GM23248 (cell line): ENCODE measurements at places on chromosomes 12 and 14. TPM values are rescaled to one million over a fixed set of nuclear protein-coding genes. Genes with fewer than 3 reads are reported as not detected.
A peak's percentile ranks its signal among the peaks of the same experiment; 100 is the strongest.

DNA sequence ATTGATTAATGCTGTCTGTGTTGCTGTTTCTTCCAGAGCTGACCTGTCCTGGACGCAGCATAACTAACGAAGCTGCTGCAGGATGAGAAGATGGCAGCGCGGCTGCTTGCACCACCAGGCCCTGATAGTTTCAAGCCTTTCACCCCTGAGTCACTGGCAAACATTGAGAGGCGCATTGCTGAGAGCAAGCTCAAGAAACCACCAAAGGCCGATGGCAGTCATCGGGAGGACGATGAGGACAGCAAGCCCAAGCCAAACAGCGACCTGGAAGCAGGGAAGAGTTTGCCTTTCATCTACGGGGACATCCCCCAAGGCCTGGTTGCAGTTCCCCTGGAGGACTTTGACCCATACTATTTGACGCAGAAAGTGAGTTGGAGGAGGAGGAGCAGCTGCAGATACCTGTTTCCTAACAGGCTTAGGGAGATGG lies 71.7 kb downstream of the SCN8A start:
- no peaks in the 10 kb centered on the region for H3K4me1 ChIP-seq
- no peak overlapping the region for H3K27ac ChIP-seq
- H3K4me3 ChIP-seq = no peak overlapping the region
- no peak for DNase-seq
- H3K27me3 ChIP-seq = no peaks in the 10 kb centered on the region
- H3K36me3 ChIP-seq = peaks cover 21% of the 10 kb centered on the region

- H3K4me1 ChIP-seq = no peaks in the 10 kb centered on the region
- no peak overlapping the region for H3K27ac ChIP-seq
- no peak for DNase-seq
- no peaks in the 10 kb centered on the region for H3K36me3 ChIP-seq
- H3K27me3 ChIP-seq = no peaks in the 10 kb centered on the region
These were observed 360.3 kb downstream of the FOXG1 start for GRCh38 chr14:29126865-29127264.

Gene CCDC177
- not detected in 2 replicates for total RNA-seq

Gene CLEC4D
- not detected in 2 replicates for total RNA-seq

- H3K27me3 ChIP-seq = no peaks in the 10 kb centered on the region
- H3K27ac ChIP-seq = no peak overlapping the region
- no peaks in the 10 kb centered on the region for H3K4me1 ChIP-seq
- DNase-seq = peak; percentile 5
- H3K36me3 ChIP-seq = no peaks in the 10 kb centered on the region
These were observed 303.4 kb downstream of the KCNC2 start for GRCh38 chr12:74906224-74906623.

GRCh38 chr12:124730455-124730932 lies 133.2 kb downstream of the SCARB1 start:
- H3K4me1 ChIP-seq = peaks cover 9% of the 10 kb centered on the region
- H3K36me3 ChIP-seq = no peaks in the 10 kb centered on the region
- DNase-seq = peak; percentile 42
- no peak overlapping the region for H3K27ac ChIP-seq

Gene IFNG-AS1
- total RNA-seq = not detected in 2 replicates

Gene CCDC197
- not detected in 2 replicates for total RNA-seq

- H3K4me1 ChIP-seq = no peaks in the 10 kb centered on the region
- H3K27ac ChIP-seq = no peak overlapping the region
- H3K36me3 ChIP-seq = no peaks in the 10 kb centered on the region
- no peaks in the 10 kb centered on the region for H3K27me3 ChIP-seq
- DNase-seq = no peak
- H3K4me3 ChIP-seq = no peak overlapping the region
These were observed 17.0 kb upstream of the SLC2A13 start for GRCh38 chr12:40122842-40123241.

Gene ADIPOR2
- 18.8 TPM in 2 replicates for total RNA-seq

Gene VDR
- total RNA-seq = 30.5 and 37.2 TPM in 2 replicates

Gene SMIM41
- total RNA-seq = not detected in 2 replicates

GRCh38 chr12:116121453-116121871 lies 156.0 kb downstream of the MED13L start:
- H3K36me3 ChIP-seq = no peaks in the 10 kb centered on the region
- peak overlapping the region; percentile 28 for H3K4me3 ChIP-seq
- peaks cover 67% of the 10 kb centered on the region for H3K4me1 ChIP-seq
- DNase-seq = peak; percentile 65

DNA sequence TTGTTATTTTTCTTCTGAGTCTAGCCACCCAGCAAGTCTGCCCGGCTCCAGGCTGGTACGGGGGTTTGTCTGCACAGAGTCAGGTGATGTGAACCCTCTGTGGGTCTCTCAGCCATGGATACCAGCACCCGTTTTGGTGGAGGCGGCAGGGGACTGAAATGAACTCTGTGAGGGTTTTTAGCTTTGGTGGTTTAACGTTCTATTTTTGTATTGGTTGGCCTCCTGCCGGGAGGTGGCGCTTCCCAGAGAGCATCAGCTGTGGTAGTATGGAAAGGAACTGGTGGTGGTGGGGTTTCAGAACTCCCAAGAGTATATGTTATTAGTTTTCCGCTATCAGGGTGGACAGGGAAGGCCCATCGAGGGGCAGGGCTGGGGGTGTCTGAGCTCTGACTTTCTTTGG lies 5.3 kb upstream of the SERPINA4 start:
- H3K36me3 ChIP-seq = no peaks in the 10 kb centered on the region
- no peak overlapping the region for H3K4me3 ChIP-seq
- H3K27ac ChIP-seq = no peak overlapping the region
- H3K27me3 ChIP-seq = peaks cover 7% of the 10 kb centered on the region
- no peak for DNase-seq

DNA sequence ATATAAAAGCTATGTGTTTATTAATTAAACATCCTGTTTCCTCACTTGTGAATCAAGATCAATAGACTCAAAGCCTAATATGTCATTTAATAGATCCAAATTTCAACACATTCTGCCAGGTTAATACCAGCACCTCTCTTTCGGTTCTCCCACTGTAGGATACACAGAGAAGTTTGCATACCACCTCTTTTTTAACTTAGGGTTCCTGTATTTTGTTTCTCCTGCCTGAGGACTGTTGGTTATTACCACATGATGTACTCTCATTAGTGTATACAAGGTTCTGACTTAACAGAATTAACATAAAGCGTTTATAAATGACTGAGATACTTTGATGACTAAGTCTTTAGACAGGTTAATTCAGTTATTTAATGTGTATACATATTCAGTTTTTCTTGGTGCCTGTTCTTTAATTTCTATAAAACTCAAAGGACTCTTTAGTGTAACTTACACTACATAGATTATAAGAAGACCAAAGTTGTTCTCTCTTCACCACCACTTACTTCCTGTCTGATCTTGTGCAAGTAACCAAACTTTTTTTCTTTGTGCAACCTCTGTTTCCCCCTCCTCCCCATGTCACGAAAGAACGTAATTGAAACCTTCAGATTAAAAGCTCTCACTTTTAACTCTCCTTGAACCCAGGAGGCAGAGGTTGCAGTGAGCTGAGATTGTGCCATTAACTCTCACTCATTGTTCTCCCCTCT lies 89.8 kb upstream of the DNM1L start:
- H3K4me1 ChIP-seq = peaks cover 9% of the 10 kb centered on the region
- H3K27ac ChIP-seq = no peak overlapping the region
- no peaks in the 10 kb centered on the region for H3K27me3 ChIP-seq
- H3K36me3 ChIP-seq = no peaks in the 10 kb centered on the region

DNA sequence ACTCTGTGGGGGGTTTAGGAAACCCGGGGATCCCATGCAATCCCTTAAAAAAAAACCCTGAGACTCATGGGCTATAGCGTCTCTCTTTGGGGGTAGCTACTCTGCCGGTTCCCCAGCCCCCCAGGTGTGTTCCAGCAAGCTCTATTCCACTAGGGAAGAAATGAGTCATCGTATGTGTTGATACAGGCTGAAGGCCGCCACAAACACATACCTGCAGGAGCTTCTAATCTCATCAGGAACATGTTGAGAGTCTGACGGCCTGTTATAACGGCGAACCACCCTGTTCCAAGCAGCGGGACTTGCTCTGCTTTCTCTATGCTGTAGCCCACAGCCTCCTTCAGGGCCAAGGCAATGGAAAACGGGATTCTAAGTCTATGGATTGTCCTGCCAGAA lies 977 bp upstream of the KRT5 start:
- H3K27ac ChIP-seq = no peak overlapping the region
- no peak for DNase-seq
- no peak overlapping the region for H3K4me3 ChIP-seq
- no peaks in the 10 kb centered on the region for H3K4me1 ChIP-seq

Gene SMCO2
- total RNA-seq = not detected in 2 replicates

Gene ATXN2
- total RNA-seq = 15.0 and 19.2 TPM in 2 replicates

Gene MGP
- 0.86 TPM in 1 of 2 replicates, not detected in the other for total RNA-seq
